ENCODE measurements at places on chromosomes 13 and 19. TPM values are rescaled to one million over a fixed set of nuclear protein-coding genes. Genes with fewer than 3 reads are reported as not detected.

GRCh38 chr13:112877539-112877938 is 91.5 kb upstream of the MCF2L start:
- DNase-seq, result no peak

GRCh38 chr19:7540761-7541474 is 5.4 kb downstream of the PNPLA6 start:
- no peak for DNase-seq

DNA sequence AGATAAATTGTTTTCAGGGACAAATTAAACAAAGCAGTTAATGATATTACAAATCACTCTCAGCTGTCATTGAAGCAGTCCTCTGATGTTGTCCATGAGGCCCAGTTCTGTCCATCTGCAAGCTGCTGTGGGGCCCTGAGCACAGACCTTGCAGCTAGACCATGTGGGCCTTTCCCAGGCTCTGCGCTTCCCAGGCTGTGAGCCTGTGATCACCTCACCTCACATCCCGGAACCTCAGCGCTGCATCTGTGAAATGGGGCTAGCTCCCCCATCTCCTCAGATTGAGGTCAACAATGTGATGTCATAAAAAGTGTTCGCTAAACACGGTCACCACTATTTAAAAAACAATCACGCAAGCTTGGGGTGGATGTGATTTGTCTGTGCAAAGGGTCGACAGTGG is 51.9 kb upstream of the UQCRFS1 start:
- DNase-seq, result no peak

DNA sequence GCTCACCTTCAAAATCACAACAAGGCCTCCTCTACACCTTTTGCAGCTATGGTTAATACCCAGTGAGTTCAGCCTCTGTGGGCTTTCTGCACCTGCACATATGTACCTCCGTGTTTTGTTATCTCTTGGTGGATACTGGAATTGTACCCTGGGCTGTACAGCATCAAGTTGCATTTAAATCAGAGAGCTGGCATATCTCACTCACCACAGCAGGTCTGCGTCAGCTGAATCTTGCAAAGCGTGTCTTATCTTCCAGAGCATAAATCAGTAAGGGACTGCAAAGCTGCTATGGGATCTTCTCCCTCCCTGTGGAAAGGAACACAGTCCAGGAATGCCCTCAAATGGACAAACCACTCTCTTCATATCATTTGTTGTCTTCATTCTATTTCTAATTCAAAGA is 1048.7 kb downstream of the UQCRFS1 start:
- no peak for DNase-seq

- DNase-seq, result no peak
Measured at GRCh38 chr19:6890938-6891337, 3.6 kb downstream of the ADGRE1 start.

The LILRA2 gene
- total RNA-seq, result 0.99 TPM
